Stimulated activated CD8-positive, alpha-beta memory T cell treated with anti-CD3 and anti-CD28 coated beads, Interleukin-4, amount 100 ng/mL, for 48 hours (primary cell): ENCODE measurements at places on chromosomes 6 and 20.

- DNase-seq = peak; percentile 33
Measured at GRCh38 chr6:69917834-69918233, 51.5 kb downstream of the COL19A1 start.

DNA sequence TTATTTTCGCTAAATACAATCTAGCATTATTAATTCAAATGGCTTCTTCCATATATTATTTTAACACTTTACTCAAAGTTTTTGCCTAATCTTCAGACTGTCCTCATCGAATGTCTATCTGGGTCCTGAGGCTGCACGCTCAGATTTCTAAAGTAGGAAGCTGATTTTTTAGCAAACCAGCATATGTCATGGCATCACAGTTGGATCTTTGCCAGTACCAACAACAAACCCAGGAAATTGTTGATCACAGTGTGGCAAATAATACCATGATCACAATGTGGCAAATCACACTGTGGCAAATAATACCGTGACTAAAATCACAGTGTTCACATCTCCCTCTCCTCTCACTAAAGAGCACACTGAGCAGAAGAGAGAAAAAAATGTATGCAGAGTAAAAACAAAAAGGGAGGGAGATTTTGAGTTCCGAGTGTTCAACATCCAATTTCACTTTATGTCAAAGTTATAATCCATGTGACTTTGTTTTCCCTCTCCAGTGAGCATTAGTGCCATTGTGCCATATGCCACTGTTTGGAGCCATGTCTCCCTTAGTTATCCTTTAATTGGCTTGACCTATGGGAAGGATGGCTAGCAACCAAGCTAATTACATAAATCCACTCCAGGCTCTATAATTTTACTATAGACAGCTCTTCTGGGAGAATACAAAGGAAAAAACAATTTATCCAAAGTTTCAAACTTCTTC, 1059.6 kb downstream of the HACE1 start:
- DNase-seq = no peak

DNA sequence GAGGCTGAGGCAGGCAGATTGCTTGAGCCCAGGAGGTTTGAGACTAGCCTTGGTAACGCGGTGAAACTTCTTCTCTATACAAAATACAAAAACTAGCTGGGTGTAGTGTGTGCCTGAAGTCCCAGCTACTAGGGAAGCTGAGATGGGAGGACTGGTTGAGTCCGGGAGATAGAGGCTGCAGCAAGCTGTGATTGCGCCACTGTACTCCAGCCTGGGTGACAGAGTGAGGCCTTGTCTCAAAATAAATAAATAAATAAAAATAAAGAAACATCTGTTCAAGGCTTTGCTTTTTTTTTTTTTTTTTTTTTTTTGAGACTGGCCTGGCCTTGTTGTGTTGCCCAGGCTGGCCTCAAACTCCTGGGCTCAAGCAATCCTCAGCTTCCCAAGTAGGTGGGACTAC, 23.7 kb upstream of the SLC23A2 start:
- DNase-seq = no peak

- DNase-seq = peak; percentile 32
Measured at GRCh38 chr6:41470029-41470330, 76.2 kb upstream of the FOXP4 start.

GRCh38 chr6:21284706-21285105, 308.8 kb upstream of the SOX4 start:
- no peak for DNase-seq

DNA sequence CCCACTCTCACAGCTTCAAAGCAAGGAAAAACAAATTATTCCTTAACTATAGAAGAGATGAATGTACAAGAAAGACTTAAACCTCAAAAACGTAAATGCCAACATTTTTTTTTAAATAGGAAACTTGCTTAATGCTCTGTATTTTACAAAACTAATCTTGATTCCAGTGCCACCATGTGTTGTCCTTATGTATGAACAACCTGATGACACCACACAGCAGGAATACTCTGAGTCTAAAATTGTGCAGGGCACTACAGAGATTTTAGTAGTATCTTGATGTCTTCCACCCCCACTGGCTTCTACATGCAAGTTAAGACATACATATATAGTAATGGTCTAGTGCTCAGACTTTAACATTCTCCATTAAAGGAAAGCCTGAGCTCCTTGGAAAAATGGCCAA, 46.2 kb downstream of the SRPK1 start:
- DNase-seq = no peak

- DNase-seq = no peak
Measured at GRCh38 chr6:149907317-149907716, 9.4 kb upstream of the RAET1E start.

DNA sequence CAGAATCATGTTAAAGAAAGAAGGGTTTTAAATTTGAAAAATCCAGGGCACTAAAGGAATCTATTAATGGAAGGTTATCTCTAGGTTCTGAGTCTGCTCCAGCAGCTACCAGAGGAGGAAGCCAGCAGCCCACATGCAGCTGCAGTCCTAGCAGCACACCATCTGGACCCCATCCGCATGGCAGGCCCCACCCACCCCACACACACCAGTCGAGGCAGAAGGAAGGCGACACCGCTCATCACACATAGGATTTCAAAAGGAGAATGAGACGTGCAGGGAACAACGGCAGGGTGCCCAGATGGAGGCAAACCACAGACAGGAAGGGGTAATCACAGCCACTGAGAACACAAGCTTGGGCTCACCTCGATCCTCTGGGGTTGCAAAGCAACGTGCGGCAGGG, 78.9 kb downstream of the GINS1 start:
- DNase-seq = peak; percentile 25

- no peak for DNase-seq
Measured at GRCh38 chr20:32404017-32404416, 45.9 kb downstream of the ASXL1 start.

DNA sequence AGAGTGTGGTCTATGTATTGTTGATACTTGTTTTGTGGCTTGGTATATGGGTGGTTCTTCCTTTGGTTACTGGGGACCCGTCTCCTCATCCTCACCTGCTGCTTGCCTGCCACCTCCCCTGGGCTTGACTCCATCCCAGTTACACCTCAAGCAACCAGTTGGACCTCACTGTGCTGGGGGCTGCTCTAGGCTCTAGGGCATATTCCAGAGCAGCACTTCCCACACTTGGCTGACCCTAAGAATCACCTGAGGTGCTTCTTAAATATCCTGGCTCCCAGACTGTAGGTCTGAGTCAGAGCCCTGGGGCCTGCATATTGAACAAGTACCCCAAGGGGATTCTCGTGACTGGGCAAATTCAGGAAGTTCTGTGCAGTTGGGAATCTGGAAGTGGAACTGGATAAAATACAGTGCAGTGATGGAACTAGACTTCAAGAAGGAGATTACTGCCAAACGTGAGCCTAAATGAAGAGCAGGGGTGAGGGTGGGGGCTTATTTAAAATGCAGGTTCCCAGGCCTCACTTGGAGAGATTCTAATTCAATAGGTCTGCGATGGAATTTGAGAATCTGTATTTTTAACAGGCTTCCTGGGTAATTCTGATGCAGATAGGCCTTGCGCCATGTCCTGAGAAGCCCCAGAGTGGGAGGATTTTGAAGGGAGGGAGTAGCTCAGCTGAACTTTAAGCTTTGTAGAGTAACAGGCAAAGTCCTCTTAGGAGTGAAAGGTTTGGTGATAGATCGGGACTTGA, 7.6 kb downstream of the SPATS1 start:
- no peak for DNase-seq

- DNase-seq = no peak
Measured at GRCh38 chr6:132253211-132253610, 148.1 kb downstream of the MOXD1 start.

- DNase-seq = no peak
Measured at GRCh38 chr6:32982084-32982701, 13.8 kb downstream of the BRD2 start.

DNA sequence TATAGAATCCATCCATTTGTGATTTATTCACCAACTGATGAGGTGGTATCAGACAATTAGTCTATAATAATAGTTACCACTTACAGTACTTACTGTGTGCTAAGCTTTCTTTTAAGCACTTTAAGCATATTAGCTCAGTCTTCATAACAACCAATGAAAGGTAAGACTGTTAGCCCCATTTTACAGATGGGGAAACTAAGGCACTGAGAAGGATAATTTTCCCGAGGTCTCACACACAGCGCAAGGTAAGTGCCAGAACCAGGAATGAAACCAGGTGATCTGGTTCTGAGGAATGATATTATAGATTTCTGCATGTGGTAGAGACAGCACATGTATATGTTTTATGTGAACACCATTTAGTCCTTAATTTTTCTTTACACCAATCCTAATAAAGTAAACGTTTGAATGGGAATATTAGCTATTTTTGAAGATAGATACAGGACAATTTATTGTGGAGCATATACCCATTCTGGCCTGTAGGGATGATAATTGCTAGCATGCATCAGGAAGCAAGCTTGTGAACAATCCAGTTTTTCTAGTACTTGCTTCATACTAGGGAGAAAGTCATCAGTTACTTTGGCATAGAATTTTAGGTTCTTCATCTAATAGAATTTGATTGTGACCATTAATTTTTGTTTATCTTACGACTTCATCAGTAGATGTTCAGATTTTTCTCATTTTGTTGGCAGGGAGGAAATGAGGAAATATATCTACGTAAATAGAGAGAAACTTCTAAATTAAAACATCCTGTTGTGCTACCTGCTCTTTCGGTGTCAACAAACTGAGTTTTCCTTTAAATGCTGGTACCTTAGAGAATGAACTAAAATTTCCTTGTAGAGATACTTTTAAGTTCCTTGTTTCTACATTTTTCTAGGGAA, 3.0 kb downstream of the YWHAB start:
- DNase-seq = no peak

GRCh38 chr6:137261761-137262160, 42.6 kb upstream of the IFNGR1 start:
- no peak for DNase-seq

DNA sequence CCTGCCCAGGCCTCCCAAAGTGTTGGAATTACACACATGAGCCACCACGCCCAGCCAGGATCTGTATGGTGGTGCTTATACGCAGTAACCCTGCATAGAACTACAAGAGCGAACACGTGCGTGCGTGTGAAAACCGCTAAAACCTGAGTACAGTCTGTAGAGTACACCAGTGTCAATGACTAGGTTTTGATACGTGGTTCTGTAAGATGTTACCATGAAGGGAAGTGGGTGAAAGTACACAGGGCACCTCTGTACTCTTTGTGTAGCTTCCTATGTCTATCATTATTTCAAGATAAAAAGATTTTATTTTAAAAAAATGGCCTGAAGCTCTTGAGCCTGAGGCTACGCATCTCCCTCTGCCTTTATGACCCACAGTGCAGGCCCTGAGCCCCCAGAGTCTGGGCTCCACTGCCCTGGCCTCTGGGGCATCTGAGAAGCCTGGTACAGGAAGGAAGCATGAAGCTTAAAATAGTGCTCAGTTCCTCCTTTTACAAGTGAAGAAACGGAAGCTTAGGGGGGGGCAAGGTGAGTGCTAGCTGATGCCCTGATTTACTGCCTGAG, 21.6 kb downstream of the LY86 start:
- peak; percentile 48 for DNase-seq

DNA sequence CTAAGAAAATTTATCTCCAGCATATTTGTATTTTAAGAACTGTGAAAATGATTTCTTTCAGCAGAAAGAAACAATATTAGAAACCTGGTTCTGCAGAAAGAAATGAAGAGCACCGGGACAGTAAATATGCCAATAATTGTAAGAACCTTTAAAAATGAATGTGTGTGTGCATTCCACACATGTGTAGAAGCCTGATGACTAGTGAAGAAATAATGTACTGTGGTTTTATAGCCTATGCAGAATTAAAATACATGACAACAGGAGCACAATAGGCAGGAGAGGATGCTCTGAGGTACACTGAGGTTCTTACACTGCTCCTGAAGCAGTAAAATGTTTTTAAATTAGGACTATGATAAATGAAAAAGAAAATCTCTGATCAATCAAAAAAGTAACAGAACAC, 48.9 kb downstream of the SNX14 start:
- DNase-seq = no peak

GRCh38 chr20:9225879-9226278, 157.0 kb downstream of the PLCB4 start:
- DNase-seq = no peak

DNA sequence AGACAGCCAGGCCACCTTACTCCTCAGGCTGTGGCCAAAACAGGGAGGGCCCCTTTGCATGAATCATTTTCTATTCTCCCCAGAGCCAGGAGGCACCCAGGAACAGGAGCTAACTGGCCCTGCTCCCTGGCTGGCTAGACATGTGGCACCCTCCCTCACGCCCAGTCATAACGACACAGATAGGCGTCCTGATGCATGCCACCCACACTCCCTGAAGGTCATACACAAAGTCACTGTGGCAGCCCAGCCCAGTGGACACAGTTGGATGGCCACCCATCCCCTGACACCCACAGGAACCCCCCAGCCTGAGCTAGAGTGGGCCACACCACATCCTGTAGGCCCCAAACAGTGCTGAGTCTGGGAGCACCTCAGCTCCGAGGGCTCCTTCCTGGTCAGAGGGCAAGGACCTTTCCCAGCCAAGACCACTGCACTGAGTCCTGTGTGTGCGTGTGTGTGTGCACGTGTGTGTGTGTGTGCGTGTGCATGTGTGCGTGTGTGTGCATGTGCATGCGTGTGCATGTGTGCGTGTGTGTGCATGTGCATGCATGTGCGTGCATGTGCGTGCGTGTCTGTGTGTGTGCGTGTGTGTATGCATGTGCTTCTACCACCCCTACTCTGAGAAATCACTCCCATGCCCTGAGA, 21.6 kb downstream of the TFEB start:
- peak; percentile 41 for DNase-seq

GRCh38 chr20:41234041-41234440, 83.5 kb downstream of the ZHX3 start:
- DNase-seq = no peak

DNA sequence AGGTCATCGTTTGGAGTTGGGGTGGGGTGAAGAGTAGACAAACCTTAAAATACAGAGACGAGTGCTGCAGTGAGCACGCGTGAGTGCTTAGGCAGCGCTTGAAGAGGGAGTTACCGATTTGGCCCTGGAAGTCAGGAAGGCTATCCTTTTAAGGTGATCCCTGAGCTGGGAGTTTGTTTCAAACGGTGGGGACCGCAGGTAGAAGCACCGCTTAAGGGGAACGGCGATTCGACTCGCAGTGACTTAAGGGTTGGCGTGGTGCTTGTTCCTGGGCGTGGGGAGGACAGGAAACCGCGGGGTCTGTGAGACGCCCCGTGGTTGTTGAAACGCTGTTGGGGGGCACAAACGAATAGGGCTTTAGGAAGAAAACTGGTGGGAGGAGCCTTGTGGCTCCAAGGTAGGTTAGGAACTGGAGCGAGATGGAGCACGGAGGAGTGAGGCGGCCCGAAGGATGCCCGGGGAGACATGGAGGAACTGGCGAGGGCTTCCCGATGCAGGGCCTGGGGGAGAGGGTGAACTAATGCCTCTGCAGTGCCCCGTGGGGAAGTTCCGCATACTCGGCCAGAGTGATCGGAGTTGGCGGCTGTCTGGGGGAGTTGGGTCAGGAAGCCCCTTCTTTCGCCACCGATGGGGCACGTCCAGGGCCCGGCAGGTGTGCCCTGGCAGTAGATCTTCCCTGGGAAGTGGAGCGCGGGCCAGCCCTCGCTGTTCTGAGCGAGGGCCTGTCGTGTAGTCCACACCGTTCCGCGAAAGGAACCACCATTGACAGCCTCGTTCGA, 1.3 kb upstream of the CDYL start:
- peak; percentile 44 for DNase-seq

GRCh38 chr6:21598674-21599023, 5.1 kb downstream of the SOX4 start:
- DNase-seq = no peak

GRCh38 chr6:3088968-3089367, 20.7 kb downstream of the RIPK1 start:
- DNase-seq = no peak

GRCh38 chr20:60142587-60142986, 184.4 kb downstream of the CDH26 start:
- DNase-seq = no peak

- DNase-seq = no peak
Measured at GRCh38 chr6:90584636-90585255, 2.1 kb downstream of the MAP3K7 start.
